Stimulated activated CD8-positive, alpha-beta memory T cell treated with anti-CD3 and anti-CD28 coated beads, Interleukin-2, amount 100 ng/mL, for 48 hours (primary cell): ENCODE measurements at places on chromosomes 16 and 17.

DNA sequence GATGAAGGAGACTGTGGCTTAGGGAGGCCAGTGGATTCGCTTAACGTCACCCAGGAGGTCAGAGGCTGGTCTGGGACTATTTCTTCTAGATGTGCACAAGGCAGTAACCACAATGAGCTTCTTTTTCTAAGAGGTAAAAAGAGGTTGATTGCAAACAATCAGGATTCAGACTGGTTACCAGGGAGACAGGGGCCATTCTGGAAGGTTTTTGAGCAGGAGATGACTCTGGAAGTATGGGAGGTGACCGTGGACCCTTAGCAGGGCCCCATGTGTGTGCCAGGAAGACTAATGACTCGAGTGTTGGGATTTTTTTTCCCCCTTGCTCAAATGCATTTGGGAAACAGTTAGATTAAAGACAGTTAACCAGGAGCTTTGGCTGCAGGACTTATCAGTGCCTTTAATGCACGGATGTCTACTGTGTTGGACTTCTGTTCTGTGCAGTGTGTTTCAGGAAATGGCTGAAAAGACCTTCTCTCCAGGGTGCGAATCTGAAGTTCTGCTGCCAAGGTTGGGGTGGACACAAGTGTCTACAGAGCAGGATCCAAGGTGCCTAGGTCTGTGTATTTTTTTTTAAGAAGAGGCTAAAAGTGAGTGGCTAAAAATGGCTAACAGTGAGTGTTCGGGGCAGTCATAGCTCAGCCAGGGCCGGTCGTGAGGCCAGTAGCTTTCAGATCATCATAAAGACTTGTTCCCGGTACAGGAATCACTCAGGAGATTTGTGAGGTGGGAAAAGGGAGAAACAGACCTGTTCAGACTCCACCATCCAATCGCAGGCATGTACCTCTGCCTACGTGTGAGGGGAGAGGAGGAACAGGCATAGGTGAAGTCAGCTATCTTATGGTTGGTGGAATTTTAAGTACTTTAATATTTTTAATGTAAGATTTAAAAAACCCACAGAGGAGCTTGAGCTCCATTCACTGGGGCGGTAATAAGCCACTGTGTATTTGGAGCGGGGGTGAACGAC is 82.3 kb upstream of the CIBAR2 start:
- DNase-seq: no peak

DNA sequence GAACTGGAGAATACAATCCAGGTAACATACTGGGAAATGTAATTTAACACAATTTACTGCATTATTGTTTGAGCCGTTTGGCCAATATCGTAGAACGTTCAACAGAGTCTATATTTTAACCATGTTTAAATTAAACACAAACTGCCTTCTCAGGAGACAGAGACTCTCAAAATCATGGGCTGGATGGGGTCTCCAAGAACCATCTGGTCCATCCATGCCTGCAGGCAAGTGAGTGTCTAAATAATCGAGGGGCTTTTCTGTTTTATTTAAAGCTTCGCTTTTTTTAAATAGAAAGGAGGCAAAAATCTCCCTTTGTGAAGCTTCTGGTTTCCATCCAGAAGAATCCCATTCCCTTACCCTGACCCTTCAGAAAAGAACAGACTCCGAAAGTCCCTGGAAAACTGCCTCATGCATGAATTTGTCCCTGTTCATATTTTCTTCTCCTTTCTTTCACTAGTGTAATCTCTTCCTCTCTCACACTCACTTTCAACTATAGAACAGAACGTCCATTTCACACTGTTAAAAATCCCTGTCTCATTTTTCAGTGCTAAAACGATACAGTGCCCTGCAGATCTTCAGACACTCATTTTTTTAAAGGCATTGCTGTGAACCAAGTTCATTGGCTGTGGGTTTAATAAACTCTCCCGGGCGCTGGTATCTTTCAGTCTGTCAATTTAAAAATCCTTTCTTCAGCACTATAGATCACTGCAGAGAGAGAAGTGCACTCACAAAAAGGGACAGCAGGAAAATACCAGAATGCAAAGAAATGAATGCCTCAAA is 111.4 kb upstream of the TOM1L1 start:
- DNase-seq: no peak

DNA sequence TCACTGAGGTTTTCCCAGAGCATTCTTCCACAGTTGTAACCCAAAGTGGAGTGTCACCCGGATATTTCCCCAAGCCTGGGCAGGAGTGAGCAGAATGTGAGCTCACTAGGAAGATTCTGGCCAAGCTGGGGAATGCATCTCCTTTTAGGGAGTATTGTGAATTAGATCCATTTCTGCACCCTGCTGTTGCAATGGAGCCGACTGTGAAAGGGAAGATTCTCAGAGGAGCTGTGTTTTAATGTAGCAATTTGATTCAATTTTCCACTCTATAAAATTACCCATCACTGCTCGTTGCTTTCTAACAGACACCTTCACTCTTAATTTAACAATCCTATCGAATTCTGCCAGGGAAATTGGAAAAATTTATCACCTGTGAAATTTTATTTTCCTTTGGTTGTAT is 70.8 kb downstream of the SNX11 start:
- no peak for DNase-seq

DNA sequence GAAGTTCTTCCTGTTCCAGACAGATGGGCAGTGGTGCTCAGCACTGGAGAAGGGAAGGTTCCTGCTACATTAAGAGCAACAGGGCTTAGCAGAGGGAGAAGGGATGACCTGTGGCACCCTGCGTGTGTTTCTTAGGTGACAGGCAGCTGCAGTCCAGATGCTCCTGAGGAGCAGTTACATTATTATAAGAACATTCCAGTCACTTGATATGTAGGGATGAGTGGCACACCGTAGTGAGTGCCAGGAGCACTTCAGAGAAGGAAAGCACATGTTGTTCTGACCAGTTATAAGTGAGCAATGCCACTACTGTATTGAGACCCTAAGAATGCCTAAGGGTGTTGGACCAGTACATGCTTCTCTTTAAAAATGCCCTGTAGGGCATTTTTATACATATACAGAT is 39.9 kb upstream of the MRC2 start:
- DNase-seq: no peak

DNA sequence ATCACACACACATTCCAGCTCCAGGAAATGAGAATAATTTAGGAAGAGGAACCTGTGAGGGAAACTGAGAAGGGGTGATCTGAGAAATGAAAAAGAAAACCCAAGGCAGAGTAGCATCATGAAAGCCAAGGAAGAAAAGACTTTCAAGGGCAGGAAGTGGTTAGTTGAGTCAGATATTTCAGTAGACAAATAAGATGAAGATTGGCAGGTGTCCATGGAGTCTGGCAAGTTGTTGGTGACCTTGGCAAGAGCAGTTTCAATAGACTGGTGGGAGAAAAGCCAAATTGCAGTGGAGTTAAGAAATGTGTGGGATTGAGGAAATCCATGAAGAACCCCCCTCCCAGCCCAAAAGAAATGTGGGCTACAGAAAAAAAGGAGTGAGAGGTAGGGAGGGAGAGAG is 10.7 kb downstream of the GNAO1 start:
- DNase-seq: no peak

DNA sequence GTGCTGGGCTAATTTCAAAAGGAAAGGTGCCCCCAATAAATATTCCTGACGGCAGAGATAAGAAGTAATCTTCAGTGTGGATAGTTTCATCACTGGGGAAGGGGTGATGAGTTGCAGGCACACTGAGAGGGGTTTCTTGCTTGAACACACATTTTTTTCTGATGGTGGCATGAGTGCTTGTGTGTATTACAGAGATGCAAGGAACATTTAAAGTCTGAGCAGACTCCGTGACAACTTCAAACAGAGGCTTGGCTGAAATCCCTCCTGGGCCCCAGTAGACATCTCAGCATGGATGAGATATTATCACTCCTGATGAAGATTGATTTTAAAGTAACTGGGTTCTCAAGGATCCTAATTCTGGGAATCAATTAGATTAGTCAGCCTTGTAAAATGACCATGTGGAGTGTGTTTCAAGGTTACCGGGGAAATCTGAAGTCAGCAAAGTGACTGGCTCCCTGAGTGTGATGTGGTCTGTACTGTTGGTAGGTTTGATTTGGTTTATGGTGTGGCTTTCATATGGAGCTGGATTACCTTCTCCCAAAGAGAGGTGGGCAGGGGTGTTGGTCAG is 435.8 kb upstream of the EEF2KMT start:
- no peak for DNase-seq

GRCh38 chr17:56595831-56596690 is 2.6 kb downstream of the NOG start:
- DNase-seq: no peak

DNA sequence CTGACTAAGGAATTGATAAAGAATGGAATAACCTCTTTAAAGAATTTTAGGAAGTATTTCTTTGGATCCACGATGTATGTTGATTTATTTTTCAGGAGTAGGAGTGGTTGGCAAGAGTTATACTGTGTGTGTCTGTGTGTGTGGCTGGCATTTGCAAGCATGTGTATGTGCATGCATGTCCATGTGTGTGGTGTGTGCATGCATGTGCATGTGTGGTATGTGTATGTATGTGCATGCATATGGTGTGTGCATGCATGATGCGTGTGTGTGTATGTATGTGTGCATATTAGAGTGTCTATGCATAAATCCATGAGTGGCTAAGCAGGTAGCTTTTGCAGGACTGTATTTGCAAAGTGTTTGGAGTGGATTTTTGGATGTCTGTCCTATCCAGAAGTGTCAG is 120.8 kb downstream of the HS3ST2 start:
- DNase-seq: no peak
